ENCODE measurements at places on chromosomes 2 and 18.

DNA sequence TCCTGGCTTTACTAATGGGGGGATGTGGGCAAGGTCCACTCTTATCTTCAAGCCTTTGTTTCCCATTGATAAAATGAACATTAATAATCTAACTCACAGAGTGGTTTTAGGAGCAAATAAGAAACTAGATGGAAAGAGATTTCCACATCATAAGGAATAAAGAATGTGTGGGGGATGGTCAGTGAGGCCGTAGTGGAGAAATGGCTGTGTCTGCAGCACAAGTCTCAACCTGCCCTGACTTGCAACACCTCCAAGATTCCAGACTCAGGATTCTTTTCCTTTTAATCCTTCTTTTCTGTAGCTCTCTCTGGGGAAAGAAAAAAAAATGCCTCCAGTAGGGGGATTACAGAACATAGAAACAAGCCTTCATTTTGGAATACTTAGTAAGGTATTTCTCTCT lies 124.2 kb upstream of the MEX3C start:
- no peak for DNase-seq

GRCh38 chr2:60629801-60630385 lies 76.4 kb upstream of the BCL11A start:
- no peak for DNase-seq

DNA sequence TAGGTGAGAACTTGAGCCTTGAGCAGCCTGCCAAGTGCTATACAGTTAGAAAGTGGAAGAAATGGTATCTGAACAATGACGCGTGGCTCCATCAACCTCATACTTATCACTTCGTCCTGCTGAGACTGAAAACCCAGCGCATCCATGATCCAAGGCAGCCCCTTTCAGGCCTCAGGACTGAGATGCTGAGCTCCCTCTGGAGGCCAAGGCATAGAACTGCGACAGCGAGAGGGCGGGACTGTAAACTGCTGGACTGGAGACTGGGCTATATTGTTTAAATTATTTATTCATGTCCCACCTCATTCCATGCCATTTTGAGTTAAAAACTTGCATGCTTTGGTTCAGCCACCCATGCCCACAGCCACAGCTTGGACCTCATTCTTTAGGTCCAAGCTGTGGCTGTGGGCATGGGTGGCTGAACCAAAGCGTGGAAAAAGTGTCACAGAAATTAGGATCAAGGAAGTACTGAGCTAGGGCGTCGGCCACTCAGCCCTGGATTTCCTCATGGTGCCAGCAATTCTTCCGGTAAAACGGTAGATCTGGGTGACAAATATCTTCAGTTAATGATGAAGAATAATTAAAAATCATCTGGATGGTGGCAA lies 195.5 kb downstream of the L3MBTL4 start:
- peak; percentile 1 for DNase-seq

DNA sequence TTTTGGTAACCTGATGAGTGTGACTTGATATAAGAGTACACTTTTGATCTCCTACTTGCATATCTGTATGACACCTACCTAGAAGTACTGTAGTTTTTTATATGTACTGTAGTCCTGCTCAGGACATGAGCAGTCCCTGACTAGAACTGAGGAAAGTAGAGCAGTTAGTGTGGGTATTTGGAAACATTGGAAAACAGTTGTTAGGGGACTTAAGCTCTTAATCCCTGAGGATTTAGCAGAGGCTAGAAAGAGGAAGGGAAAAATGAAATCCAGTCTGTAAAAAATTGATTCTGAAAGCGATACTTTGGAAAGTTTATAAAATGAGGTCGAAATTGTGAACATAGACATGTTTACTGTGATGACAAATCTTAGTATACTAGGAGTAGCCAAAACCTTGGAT lies 125.6 kb downstream of the NCOA1 start:
- DNase-seq = no peak

GRCh38 chr18:7830468-7830867 lies 263.4 kb downstream of the PTPRM start:
- DNase-seq = no peak

DNA sequence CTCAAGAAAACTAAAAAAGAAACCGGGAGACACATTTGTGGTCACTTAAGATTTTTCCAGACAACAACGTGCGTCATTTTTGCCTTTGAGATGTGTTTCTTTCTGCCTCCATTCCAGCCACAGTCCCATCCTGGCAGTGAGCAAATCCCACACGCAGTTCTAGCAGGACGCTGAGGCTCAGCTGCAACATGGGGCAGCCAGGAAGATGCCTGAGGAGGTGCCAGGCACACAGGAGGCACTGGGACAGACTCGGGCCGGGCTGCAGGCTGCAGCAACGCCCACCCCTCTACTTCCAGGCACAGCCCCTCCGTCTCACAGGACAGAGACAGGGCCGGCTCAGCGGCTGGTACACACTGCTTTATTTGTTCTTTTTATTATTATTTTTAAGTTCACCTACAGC lies 13.1 kb downstream of the KLF11 start:
- DNase-seq = no peak

- DNase-seq = peak; percentile 91
Observed at GRCh38 chr2:229921892-229922448, at the start of gene TRIP12. Gene TRIP12, minus strand, starts transcription at chr2:229922009. Its CDS starts 41,930 bp downstream, at chr2:229880079.

DNA sequence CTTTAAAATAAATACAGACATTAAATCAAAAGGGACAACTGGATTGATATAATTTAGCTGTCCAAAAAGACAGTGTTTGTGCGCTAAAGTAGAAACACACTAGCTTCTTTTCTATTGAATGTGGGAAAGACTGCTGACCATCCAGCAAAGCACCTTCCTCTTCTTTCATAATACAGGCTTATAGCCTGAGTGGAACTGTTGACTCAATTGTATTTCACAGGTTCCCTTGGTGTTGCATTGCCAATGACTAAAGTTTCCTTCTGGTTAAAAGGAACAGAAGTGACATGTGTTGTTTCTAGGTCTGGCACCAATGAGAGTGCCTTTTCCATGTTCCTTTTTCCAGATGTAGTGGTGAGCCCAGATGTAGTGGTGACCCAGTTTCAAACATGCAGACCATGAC lies 412.3 kb downstream of the RNF144A start:
- no peak for DNase-seq

GRCh38 chr18:51234117-51235008 lies 36.9 kb upstream of the MEX3C start:
- no peak for DNase-seq

DNA sequence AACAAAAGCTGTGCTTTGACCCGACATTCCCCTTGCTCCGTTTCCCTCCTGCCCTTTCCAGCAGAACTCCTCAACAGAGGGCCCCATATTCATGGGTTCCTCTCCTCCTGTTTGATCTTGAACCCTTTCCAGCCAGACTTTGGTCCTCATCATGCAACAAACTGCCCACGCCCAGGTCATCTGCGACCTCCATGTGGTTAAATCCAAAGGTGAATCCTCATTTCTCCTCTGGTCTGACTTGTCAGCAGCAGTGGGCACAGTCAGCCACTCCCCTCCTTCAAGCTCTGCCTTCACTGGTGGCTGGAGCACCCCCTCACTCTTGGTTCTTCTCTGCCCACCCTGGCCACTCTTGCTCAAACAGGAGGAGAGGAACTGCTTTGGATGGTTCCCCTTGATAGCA lies 2.7 kb downstream of the HS1BP3 start:
- no peak for DNase-seq

- no peak for DNase-seq
Observed at GRCh38 chr2:64394153-64394552, 59.8 kb upstream of the LGALSL start.

DNA sequence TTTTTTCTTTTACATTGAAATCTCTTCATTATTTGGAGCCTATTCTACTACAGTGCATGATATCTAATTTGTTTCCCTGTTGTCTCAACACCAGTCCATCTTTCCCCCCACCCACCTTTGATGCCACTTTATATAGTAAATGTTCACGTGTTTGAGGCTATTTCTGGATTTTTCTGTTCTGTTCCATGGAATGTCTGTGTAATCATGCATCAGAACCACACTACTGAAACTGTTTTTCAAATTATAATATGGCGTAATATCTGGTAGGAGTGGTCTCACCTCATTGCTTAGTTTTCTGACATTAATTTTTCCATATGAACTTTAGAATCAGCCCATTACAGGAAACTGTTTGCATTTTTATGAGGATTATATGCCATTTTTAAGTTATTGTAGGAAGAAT lies 19.1 kb upstream of the NARS1 start:
- no peak for DNase-seq

DNA sequence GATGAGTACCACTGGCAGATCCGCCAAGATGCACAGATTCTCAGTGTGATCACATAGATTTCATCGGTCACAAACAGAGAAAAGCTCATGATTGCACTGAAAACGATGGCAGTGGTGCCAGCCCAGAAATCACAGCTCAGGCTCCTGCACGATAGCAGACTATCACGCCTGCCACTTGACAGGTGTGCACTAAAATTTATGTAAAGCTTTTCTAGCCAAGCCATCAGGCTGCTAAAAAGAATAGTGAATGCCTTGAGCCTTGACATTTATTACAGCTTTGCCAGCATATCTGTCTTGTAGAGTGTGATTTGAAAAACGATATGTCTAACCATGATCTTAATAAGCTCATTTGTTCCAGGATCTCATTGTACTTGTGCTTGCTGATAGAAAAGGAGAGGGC lies 409.5 kb upstream of the CWC22 start:
- DNase-seq = no peak

DNA sequence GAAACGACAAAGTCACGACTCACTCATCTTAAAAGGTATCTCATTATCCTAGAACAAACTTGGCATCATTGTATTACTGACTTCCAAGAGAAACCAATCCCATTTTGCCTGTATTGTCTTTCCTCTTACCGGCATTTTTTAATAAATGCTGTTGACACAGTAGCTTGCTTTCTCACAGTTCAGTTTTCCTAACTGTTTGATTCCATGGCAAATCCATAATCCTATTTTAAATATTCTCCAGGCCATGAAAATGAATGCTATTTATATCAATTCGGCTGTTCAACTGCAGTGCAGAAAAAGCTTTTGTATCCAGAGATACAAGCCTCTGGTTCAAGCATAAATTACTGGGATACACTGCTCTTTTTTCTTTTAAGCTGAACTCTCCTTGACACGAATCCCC lies 1241.9 kb downstream of the DPP10 start:
- no peak for DNase-seq

DNA sequence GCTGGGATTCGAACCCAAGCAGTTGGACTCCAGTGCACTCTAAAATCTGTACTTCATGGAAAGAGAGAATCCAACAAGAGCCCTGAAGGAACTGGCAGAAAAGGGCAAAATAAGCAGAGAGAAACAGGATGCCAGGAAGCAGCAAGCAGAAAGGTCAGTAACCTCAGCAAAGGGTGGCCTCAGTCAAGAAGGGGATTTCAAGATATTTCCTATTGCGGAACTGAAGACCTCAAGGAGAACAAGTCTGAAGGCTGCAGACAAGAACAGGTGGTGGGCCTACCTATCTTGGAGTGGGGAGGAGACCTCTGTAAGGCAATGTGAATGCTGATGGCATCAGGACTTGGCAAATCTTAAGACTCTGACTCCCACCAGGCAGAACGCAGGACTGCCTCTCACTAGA lies 20.1 kb upstream of the MREG start:
- no peak for DNase-seq

DNA sequence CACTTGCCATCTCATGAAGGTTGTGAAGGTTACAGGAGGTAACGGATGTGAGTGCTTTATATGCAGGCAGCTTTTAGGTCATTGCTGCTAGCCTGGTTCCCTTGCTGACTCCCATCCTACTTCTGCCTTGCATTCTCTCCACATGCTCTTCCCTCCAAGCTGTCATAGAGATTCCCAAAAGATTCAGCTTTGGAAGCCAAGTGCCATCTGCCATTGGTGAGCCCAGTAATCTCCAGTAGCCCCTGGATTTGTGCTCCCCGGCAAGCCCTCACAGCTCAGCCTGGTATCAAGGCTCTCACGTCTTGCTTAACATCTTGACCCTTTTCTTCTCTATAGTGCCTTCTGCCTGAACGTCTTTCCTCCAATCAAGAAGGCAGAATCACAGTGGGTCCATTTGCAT lies 61.6 kb downstream of the MYT1L start:
- no peak for DNase-seq

DNA sequence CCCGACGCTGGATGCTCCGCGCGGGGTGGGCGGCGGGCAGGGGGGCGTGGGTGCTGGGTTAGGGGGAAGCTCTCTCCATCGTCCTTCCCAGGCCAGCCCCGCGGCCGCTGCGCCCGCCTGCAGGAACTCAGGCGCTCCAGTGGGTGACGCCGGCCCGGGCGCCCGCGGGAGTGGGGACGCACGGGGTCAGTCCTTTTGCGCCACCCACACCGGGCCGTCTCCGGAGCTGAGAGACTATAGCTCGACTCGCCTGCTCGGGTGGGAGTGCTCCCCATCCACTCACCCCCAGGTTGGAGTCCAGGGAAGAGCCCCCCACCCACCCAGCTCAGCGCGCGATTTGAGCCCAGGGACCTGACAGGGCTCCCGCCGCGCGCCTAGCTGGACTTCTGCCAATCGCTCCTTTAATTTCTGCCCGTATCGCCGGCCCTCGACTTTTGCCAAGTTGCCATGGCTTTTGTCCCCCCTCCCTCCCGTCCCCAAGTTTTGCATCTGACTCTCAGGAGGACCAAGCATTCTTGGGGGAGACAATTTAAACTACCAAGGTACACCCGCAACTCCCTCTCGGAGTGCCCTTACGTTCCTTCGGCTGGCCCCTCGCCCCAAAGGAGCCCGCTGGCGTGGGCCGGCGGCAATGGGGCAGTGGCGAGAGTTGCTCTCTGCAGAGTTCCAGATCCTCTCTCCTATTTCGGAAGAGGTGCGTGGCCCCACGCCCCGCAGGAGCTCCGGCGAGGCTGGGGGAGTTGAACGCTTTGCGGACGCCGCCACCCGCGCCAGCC lies 205.8 kb upstream of the SMAD2 start:
- DNase-seq = no peak

GRCh38 chr2:129915303-129915840 lies 64.1 kb upstream of the RAB6C start:
- no peak for DNase-seq

DNA sequence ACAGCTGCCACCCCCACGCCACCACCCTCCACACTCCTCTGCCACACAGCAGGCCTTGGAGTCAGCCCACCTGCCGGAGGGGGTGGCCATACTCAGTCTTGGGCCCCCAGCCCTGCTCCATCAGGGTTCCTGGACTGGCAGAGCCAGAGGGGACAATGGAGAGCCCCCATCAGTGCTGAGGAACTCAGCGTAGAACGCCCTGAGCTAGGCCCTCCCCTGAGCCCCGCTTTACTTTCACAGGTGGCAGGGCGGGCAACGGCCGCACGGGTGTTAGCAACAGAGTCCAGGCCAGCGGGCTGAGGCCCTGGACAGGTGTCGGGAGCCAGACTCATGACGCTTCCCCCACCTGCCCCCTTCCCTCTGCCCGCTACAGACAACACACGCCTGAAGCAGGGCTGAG lies 47.1 kb downstream of the FOSL2 start:
- DNase-seq = no peak

DNA sequence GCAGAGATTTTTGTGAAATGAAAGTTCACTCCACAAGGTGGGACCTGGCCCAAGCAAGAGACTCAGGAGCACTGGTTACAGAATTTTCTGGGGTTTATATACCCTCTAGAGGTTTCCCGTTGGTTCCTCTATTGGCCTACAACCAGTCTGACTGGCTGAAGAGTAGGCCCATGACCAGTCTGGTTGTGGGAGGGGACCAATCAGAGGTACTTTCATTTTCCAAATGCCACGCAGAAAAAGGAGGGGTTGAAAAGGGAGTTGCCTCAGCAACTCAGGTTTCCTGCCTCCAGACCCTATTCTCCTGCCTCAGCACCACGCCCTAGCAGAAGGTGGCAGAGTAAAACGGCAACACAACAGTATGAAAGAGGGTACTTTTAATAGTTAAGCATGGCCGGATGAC lies 98.4 kb downstream of the COLEC12 start:
- no peak for DNase-seq

Measured in GDM1 (cell line).